ENCODE measurements at places on chromosomes 16 and 17.

DNA sequence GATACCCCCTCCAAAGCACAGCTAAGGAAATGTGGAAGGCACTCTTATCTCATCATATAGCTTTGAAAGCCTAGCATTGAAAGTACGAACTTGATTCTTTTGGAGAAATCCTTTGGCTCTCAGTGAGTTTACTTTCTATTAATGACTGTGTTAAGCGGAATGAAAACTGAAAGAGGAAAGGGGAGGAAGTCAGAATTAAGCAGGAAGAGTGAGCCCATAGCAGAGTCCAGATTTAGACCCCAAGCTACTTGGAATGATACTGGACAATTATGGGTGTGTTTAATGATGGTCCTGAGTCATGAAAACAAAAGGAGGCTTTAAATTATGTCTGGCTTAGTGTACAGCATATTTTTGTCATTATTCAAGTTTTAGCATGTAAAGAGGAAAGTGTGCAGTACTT is 42.2 kb downstream of the TENT4B start:
- DNase-seq, result no peak

DNA sequence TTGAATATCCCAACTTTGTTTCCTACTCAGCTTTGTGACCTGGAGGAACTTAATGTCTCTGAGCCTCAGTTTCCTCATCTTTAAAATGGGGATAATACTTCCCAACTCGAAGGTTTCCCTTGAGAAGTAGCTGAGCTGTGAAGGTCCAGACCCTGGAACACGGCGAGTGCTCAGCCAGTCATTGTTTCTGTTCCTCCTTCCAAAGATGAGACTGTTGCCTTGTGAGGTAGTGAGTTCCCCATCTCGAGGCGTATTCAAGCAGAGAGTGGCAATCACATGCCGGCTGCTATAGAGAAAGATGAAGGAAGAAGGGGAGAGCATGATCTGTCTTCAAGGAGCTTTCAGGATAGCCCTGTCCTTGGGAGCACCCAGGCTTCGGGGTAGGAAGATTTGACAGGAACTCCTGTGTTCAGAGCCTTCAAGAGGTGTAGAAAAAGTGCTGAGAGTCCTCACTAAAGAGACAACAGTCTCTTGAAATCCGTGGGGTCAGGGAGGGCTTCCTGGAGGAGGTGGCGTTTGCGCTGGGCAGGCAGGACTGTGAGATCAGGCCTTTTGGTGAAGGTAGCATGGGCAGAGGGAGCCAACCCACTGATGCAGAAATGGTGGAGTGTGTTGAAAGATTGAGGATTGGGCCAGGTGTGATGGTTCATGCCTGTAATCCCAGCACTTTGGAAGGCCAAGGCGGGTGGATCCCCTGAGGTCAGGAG is 27.2 kb downstream of the SPNS2 start:
- DNase-seq, result no peak

DNA sequence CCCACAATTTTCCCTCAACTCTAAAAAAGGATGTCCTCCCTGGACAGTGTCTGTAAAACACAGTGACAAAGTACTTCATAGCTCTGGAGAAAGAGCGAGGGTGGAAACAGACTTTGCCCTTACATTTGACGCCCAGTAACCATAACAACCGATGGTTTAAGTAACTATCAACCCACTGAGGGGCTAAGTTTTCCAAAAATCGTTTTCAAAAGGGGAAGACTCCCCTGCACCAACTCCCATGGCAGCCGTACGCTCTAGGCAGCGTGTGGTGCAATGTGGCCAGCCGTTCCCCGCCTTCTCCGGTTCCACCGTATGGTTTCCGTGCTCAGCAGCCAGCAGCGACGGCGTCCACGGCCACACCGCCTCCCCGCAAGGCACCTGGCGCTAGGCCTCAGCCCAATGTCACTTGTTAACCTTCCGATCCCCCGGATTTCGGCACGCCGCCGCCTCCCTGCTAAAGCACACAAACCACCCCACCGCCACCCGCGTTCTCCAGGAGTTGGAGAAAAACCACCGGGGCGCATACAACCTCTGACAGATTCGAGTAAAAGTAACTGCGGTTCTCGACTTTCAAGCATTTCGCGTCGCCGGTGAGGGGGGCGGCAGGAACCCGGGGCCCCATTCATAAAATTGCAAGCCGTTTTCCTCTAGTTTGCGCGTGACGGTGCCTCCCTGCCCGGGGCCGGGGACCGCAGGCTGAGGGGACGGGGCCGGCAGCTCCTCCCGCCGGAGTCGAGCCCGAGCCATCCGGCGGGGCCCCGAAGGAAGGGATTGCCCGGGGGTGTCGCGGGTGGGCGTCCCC is 661 bp downstream of the TEX2 start:
- DNase-seq, result no peak

GRCh38 chr16:64695684-64696083 is 426.2 kb downstream of the CDH11 start:
- DNase-seq, result no peak

DNA sequence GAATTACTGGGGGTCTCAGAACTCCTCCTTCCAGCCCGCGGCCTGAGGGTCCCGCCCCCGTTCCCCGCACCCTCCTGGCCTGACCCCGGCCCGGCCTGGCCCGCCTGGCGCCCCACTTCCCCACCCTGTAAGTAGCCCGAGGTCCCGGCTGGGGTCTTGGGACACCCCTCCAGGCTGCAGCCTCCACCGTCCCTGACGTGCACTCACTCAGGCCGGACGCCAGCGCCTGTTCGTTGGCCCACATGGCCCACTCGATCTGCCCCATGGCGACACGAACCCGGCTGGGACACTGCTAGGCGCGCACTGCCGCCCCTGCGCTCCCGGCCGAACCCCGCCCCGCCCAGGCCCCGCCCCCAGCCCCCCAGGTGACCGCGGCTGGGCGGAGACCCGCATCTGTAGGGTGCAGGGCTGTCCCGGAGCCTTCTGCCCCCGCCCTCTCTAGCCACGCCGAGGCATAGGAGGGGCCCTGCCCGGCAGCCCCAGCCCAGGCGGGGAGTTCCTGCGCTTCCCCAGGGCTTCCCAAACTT is at the start of gene CYBA:
Gene CYBA (minus strand): TSS at position 305 of the 527 bp plus-strand sequence. CDS start 40 bp downstream, at position 265.
- DNase-seq, result no peak

GRCh38 chr17:17934214-17934613 is 38.0 kb downstream of the TOM1L2 start:
- no peak for DNase-seq

GRCh38 chr17:18070861-18071340 is 16.8 kb upstream of the DRG2 start:
- DNase-seq, result no peak

DNA sequence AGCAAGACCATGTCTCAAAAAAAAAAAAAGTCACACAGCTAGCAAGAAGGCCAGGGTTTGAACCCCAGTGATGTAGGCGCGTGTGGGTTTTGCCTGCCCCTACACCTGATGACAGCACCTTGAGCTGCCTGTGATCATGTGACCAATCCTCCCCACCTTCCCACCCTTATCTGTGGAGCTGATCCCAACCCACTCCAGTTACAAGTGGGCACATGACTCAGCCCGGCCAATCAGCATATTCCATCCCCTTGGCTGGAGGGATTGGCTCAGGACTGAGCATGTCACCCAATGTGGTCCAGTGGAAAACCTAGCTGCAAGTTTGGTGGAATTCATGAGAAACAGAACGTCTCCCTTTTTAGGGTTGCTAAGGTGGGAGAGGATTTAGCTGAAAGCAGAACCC is 6.6 kb downstream of the TMEM114 start:
- no peak for DNase-seq

DNA sequence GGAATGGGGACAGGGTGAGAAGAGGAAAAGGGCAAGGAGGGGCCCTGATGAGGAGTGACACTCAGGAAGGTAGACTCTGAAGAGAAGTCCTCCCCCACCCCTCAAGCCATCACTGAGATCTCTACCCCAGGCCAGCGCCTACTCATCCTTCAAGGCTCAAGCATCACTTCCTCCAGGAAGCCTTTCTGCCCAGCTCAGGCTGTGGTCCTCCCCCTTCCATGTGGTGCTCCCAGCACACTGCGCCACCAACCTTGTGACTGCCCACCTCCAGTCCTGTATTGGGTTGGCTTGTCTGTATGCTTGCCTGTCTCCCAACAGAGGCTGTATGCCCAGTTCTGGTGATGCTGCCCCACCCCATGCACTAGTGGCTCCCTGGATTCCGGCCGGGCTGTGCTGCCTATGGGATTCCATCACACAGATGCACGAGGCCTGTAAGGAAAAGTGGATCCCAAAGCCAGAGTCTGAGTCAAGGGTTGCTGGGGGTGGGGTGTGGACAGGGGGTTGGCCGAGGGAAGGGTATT is 19.8 kb upstream of the ZFP90 start:
- DNase-seq, result no peak

DNA sequence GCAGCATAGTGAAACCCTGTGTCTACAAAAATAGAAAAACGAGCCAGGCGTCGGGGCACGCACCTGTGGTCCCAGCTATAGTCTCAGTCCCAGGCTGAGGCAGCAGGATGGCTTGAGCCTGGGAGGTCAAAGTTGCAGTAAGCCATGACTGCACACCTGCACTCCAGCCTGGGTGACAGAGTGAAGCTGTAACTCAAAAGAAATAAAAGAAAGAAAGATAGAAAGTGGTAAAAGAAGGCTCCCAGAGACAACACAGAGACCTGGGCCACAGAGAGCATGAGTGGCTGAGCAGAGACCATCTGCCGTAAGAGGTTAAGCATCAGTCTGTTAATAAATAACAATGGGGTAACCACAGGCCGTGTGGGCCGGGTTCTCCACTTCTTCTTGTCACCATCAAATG is 15.3 kb upstream of the HEXD start:
- DNase-seq, result no peak

DNA sequence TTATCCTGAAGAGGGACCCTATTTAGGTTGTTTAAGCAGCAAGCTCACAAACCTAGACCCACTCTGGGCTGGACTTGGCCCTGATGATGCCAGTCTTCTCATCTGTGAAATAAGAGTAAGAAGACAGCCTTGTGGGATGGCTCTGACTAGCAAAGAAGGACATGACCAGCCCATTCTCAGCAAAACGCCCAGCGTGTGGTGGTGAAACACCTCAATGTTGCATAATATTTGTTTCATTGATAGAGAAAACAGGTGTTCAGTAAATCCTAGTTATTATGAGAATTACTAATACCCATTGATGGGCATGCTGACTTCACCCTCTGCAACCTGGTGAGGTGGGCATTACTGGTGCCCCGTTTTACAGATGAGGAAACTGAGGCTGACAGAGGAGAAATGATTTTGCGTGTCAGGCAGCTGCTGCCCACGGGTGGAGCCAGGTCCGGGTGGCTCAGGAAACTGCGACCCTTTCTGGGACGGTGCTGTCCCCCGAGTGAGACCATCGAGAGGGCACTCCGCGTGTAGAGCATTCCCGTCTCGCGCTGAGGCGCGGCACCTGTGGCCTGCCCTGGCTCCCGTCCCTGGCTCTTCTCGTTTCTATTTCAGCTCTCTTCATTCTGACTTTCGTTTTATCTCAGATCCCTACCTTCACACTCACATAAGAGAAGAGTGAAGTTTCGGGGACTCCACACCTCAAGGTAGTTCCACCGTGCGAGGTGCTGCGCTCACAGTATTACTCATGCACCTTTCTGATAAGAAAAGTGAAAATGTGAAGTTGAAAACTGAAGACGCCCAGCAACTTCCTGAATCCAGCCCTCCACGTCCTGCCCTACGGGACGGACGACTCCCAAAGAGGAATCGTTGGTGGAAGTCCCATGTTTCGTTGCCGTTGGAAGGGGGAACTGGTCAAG is 48.5 kb downstream of the IRF8 start:
- DNase-seq, result no peak

GRCh38 chr16:8572919-8573724 is 17.2 kb downstream of the TMEM114 start:
- DNase-seq, result no peak

DNA sequence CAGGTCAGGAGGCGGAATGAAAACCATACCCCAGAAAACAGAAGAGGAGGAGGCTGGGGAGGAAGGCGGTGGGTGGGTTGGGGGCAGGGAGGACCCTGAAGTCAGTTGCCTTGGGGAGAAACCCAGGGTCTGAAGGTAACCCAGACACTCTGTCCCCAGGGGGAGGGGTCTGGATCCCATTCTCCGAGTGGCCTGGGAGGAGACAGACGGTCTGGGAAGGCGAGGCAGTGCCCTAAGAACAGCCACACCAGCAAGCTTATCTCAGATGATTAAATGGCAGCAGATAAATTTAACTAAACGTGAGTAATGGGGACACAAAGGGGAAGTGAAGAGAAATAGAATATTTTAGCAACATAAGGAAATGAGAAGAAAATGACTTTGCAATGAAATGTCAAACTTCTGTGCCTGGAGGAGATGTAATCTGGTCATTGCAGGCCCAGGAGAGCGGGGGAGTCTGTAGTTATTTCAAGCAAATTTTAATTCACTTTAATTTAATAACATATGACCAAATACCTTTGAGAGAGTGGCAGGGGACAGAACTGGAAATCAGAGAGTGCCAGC is 21.4 kb upstream of the ZFP90 start:
- no peak for DNase-seq

DNA sequence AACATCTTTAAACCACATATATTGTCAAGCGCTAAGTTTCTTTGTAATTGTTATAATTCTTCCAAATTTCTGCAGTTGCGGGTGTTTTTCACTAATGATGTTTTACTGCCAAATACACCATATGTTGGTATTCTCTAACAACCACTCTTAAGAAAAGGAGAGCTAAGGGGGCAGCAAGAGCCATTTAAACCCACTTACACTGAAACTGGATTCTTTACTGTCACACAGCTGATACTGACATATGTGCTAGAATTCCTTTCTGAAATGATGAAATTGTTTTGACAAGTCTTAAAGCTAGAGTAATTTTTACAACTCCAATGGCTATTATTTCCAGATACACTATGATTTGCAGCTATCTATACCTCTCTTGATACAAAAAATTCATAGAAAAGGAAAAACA is 483.1 kb downstream of the CDH11 start:
- no peak for DNase-seq

DNA sequence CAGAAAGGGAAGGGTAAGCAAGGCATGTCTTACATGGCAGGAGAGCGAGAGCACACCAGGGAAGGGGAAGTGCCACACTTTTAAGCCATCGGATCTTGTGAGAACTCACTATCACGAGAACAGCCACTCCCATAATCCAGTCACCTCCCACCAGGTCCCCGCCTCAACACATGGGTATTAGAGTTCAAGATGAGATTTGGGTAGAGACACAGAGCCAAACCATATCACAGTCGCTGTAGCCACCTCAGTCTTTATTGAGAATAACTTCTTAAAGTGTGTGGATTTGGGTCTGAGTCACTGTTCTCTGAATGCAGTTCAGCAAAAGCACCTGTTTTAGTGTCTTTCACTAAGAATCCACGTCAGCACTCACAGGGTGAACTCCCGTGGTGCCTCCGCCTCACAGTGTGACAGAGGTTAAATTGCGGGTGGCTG is 195.2 kb upstream of the CHMP6 start:
- DNase-seq, result no peak

- no peak for DNase-seq
Measured at GRCh38 chr17:17401271-17401781, 75.5 kb upstream of the MED9 start.

DNA sequence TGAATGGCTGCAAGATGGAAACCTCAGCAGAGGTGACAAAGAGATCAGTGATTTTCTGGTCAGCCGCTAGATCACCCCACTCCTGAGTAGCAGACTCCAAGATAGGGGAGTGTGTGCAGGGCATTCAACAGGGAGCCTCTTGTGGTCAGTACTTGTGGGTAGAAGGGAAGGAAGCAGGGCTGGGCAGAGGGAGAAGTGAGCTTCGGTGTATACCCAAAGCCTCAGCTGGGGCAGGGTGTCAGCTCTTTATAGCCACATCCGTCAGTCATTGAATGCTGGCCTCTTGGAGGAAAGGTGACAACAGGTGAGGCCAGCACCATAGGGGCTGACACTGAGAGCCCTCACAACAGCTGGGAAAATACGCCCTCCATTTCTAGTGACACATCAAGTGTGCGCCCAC is 2.2 kb upstream of the SLC12A3 start:
- no peak for DNase-seq

GRCh38 chr16:57407521-57408353 is 3.2 kb downstream of the CCL17 start:
- no peak for DNase-seq

- DNase-seq, result no peak
Measured at GRCh38 chr16:52812678-52813556, 239.8 kb downstream of the CHD9NB start.

Measured in NCI-H187 (cell line).